Activated CD4-positive, alpha-beta T cell treated with anti-CD3 and anti-CD28 coated beads, Interleukin-2, amount 50 U/mL, for 16 hours (primary cell): ENCODE measurements at places on chromosomes 3 and 15.

DNA sequence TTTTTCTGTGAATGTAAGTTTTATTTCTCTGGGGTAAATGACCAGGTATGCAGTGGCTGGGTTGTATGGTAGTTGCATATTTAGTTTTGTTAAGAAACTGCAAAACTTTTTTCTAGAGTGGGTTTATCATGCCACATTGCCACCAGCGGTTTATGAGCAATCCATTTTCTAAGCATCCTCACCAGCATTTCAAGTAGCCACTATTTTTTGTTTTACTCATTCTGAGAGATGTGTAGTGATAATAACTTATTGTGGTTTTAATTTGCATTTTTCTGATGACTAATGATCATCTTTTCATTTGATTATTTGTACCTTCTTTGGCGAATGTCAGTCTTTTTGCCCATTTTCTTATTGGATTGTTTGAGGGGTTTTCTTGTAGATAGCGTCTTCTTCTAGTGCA, 56.2 kb downstream of the SPRED1 start:
- DNase-seq: peak; percentile 61

- DNase-seq: no peak
Measured at GRCh38 chr3:107981471-107982111, 109.2 kb downstream of the CD47 start.

DNA sequence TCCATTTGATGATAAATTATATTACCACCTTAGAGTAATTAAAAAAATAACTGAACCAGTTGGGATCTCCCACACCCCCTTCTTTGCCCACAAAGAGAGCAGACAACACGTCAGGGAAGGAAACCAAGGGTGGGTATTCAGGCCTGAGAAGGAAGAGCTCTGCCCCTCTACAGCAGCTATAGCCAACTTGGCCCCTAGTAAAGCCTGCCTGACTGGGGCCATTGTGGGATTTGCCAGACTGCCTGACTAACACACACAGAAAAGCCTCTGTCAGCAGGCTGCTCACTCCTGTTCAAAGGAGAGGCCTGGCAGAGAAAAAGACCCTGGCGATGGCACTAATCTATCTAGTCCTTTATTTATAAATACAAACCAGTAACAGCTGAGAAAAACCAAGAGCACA, 41.4 kb downstream of the ATP8B4 start:
- DNase-seq: no peak

DNA sequence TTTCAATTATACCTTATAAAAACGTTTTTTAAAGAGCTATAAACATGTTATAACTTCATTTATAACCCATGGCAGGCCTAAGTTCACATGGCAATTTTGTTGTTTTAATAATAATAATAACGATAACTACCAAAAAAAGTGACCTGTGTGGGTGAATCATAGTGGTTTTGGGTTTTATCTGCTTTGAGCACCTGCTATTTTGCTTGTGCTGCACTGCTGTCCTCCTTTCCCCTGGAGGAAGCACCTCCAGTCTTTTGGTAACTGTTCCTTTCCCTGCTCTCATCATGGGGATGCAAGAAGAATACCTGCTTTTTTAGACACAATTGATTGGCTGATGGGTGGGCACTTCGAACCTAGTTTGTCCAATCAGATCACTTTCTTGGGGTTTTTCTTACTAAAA, 388.0 kb upstream of the TBL1XR1 start:
- DNase-seq: no peak

DNA sequence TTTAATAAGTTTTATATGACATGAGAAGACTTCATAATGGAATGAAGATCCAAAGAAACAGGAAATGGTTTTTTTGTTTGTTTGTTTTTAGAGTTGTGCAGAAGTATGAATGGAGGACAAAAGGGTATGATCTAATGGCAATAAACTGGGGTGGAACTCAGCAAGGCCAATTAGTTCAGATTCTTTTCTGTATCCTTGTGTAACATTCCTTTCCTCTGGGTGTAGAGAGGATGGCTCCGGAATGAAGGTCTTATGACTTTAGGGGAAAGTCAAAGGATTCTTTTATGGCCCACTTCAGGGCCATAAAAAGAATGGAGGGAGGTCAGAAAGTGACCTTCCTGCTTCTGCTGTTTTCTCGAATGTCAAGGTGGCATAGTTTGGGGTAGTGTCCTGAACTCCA, 152.6 kb downstream of the DPH6 start:
- no peak for DNase-seq

- DNase-seq: no peak
Measured at GRCh38 chr3:59258550-59259260, 208.9 kb upstream of the CFAP20DC start.

GRCh38 chr3:197430934-197431333, 124.8 kb downstream of the BDH1 start:
- no peak for DNase-seq

DNA sequence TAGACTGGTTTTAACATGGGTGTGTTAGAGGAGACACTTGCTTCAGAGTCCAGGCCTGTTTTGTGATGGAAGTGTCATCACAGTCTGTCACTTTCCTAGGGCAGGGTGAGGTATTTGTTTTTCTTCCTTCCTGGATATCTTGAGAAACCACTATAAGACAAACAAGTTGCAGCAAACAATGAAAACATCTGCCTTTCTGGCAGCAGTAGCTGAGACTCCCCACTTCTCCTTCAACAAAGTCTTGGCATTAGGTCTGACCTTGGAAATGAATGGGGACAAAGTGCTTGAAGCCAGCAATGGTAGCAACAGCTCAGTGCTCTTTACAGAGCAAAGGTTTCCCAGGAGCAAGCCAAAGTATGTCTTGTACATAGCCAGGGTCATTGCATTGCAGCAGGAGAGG, 64.6 kb downstream of the CD200 start:
- DNase-seq: no peak

- no peak for DNase-seq
Measured at GRCh38 chr3:149658744-149659497, 1.1 kb upstream of the WWTR1 start.

GRCh38 chr3:141930801-141931200, 54.4 kb downstream of the ATP1B3 start:
- no peak for DNase-seq

DNA sequence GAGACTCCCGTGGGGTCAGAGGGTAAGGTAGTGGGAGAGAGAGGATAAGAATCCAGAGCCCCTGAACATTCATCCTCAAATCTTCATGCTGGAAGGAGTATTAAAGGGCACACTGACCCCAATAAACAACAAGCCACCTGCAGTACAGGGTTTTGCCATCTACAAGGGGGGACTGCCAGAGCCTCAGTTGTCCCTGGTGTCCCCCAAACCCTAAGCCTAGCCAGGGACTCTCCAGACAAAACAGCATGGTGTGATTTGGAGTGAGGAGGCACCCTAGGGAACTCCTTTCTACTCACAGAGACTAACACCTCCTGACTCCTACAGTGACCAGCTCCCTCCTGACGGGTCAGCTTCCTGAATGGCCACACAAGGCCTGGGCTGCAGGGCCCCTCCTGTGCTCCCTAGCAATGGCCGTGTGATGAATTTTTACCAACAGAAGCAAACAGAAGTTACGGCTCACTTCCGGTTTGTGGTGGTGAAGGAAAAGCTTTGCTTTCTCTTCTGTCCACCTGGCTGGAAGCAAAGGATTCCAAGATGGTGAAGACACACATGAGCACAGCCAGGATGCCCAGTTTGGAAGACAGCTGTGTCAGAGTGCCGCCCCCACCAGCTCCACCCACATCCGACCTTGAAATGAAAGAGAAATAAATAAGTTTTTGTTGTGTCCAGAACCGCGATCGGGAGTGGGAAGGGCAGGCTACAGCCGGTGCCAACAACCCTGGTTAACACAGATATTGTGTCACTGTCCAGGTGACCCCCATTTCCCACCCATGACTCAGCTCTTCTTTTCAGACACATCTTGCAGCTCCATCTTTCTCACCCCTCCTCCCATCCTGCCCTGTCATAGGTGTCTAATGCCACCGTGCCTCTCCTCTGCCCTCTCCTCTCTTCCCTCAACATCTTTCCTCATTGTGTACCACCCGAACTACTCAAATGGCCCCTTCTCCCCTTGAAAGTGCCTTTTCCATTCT, 69.6 kb upstream of the ATP13A3 start:
- peak; percentile 35 for DNase-seq

GRCh38 chr3:52433996-52434479, 10.9 kb downstream of the SEMA3G start:
- no peak for DNase-seq

GRCh38 chr15:94791510-94791909, 560.1 kb downstream of the MCTP2 start:
- no peak for DNase-seq

- peak; percentile 78 for DNase-seq
Measured at GRCh38 chr15:90869601-90870353, 1.4 kb downstream of the FURIN start.

- no peak for DNase-seq
Measured at GRCh38 chr15:58330741-58331559, 100.8 kb upstream of the LIPC start.
